Prostate gland (tissue), 2 donors: ENCODE measurements at places on chromosomes 6 and 20.

- H3K27me3 ChIP-seq: no peaks in the 10 kb centered on the region
- no peak overlapping the region for H3K27ac ChIP-seq
- no peaks in the 10 kb centered on the region for H3K4me1 ChIP-seq
- H3K36me3 ChIP-seq: no peaks in the 10 kb centered on the region
Observed at GRCh38 chr6:115131709-115132490, 789.1 kb upstream of the HS3ST5 start.

DNA sequence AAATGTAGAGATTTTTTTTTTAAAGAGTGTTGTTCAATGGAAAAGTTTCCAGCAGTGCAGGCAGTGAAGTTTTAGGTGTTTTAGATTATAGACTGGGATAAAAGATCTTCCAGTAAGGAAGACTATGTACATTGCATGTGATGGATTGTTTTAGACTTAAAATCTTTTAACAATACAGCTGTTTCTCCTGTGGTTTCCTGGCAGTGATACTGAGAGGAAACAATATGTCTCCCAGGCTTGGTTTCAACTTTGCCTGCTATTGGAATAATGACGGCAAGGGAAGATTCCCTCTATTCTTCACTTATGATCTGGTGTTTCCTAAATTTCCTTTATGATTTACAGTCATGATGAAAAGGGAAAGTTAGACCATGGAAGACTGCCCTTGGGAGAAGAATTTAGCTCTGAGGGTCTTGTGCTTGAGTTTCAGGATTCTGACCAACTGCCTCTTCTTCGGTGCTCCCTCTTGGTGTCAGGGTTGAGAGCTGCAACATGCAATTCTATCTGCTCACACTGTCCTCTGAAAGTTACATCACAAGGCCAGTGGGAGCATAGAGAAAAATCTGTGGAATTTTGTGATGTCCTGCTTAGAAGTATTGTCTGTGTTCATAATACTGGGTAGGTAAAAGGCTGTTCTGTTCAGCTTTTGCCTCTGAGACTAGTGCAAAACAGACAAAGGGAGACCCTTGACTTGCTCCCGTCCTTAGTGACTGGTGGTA lies 262.8 kb upstream of the MAN1A1 start:
- DNase-seq: no peak
- H3K27ac ChIP-seq: no peak overlapping the region
- no peaks in the 10 kb centered on the region for H3K27me3 ChIP-seq

GRCh38 chr6:56946368-56946767 lies 8.5 kb upstream of the BEND6 start:
- H3K27me3 ChIP-seq: no peaks in the 10 kb centered on the region
- H3K4me3 ChIP-seq: no peak overlapping the region
- no peak overlapping the region for H3K27ac ChIP-seq

DNA sequence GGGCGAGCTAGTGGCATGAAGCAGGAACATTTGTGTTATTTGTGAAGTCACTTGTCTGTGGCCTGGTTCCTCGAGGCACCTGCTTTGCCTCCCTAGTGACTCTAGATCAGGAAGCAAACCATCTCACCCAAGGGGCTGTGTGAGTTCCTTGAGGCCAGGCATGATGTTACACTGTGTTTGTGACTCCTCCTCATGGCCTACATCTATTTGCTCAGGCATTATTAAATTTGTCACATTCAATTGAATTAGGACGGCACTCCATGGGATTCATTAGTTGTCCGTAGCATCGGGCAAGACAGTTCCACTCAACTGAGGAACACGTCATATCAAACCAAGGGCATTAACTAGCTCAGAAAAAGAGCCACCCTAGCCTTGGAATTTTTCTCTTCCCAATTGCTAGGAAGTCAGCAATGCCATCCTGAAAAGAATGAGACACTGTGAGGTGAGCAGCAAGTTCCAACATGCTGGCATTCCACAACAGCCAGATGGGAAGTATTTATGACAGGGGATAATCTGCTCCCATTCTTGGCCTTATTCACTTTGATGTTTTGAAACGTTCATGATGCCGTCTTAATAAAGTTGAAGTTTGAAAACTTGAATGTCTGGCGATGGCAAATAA lies 17.2 kb downstream of the TMEM200A start:
- H3K27ac ChIP-seq: no peak overlapping the region
- H3K27me3 ChIP-seq: no peaks in the 10 kb centered on the region
- no peaks in the 10 kb centered on the region for H3K36me3 ChIP-seq
- H3K4me1 ChIP-seq: no peaks in the 10 kb centered on the region
- DNase-seq: no peak

DNA sequence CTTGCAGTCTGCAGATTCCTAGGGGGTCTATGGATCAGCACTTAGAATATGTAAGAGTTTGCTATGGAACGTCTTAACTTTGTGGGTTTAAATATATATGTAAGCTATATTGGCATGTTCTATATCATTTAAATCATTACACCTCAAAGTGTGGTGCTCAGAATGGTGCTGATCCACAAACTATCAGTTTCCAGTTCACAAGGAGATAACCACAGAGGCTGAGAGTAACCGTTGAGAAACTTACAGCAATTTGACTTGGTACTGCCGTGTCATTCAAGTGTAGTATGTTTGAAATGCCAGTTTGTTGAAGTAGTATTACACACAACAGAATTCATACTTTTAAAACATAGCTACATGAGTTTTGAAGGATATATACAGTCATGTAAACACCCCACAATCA lies 279.7 kb downstream of the FARS2 start:
- no peak for DNase-seq
- no peaks in the 10 kb centered on the region for H3K4me1 ChIP-seq
- H3K27me3 ChIP-seq: no peaks in the 10 kb centered on the region
- H3K36me3 ChIP-seq: no peaks in the 10 kb centered on the region
- H3K27ac ChIP-seq: no peak overlapping the region
- no peak overlapping the region for H3K4me3 ChIP-seq

- H3K4me3 ChIP-seq: no peak overlapping the region
- H3K27me3 ChIP-seq: no peaks in the 10 kb centered on the region
- no peak for DNase-seq
- no peaks in the 10 kb centered on the region for H3K36me3 ChIP-seq
- H3K4me1 ChIP-seq: no peaks in the 10 kb centered on the region
Observed at GRCh38 chr20:40868551-40869217, 159.9 kb upstream of the TOP1 start.

DNA sequence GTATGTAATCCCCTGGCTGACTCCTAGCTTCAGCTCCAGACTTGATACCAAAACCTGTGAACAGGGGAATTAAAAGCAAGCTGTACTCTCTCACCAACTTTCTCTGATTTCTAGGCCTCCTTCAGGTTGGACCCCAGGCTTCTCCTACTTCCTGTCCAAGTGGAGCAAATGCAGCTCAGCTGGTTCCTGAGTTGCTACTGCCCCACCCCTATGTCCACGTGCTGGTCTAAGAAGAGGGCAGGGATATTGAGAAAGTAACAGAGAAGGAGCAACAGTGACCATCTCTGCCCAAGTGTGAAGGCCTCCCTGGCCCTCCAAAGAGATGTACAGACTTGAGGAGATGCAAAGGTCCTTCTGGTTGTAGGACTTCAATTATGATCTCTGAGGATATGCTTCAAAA lies 188.3 kb upstream of the MCHR2 start:
- DNase-seq: no peak
- no peak overlapping the region for H3K4me3 ChIP-seq
- H3K27me3 ChIP-seq: no peaks in the 10 kb centered on the region
- H3K36me3 ChIP-seq: no peaks in the 10 kb centered on the region
- H3K27ac ChIP-seq: no peak overlapping the region

- no peaks in the 10 kb centered on the region for H3K36me3 ChIP-seq
- H3K4me1 ChIP-seq: no peaks in the 10 kb centered on the region
- no peaks in the 10 kb centered on the region for H3K27me3 ChIP-seq
- H3K4me3 ChIP-seq: no peak overlapping the region
- DNase-seq: no peak
- no peak overlapping the region for H3K27ac ChIP-seq
Observed at GRCh38 chr6:119344306-119344705, 5.3 kb downstream of the MAN1A1 start.

GRCh38 chr6:10633216-10633615 lies 61.2 kb downstream of the C6orf52 start:
- H3K36me3 ChIP-seq: no peaks in the 10 kb centered on the region
- no peaks in the 10 kb centered on the region for H3K27me3 ChIP-seq
- no peak for DNase-seq
- no peak overlapping the region for H3K27ac ChIP-seq
- no peak overlapping the region for H3K4me3 ChIP-seq

DNA sequence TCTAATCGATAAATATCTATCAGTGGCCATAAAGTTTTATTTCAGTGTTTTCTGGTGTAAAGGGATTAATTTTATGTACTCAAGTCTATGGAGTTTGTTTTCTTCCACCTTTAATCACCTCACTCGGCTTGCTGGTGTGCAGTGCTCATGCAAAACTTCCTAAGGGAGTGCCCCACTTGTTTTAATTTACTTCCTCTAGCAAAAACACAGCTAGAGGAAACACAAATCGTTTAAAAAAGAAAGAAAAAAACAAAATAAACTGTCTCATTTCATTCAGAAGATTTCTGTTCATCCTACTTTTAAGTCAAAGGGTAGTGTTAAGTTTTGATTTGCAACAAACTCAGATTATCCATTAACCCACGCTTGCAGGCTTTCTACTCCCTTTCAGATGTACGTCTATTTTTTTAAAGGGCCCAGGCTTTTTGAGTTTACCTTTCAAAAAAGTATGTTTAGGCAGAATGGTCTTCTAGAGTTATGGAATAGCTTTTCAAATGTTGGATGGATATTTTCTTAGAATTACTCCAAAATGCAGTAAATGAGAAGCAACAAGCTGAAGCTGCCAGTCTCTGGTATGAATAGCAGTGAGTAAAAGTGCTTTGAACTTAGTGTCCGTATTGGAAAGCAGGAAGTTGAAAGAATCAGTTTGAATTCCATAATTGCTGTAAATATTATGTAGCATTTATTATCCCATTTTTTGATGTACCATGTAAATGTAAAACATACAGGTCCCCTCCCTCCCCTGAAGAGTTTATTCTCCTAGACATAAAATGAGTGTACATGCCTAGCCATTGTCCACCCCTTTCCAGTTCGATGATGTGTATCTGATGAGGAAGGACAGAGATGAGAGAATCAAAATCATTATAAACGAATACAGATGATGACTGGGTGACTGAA lies 113.3 kb downstream of the SLC16A10 start:
- no peak overlapping the region for H3K4me3 ChIP-seq
- no peaks in the 10 kb centered on the region for H3K36me3 ChIP-seq
- H3K27ac ChIP-seq: no peak overlapping the region
- H3K27me3 ChIP-seq: no peaks in the 10 kb centered on the region

DNA sequence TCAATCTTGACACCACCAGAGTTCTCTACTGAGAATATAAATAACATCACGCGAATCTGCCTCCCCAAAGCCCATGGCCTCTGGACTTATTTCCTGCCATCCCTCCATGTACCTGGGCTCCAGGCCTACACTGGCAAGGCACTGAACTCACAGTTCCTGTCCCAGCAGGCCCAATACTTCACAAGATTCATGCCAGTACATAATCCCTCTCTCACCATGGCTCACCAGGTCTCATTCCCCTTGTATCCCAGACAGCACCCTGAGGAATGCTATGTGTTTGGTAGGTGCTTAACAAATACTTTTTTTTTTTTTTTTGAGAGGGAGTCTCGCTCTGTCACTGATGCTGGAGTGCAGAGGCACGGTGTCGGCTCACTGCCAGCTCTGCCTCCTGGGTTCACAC lies 1.9 kb downstream of the KIF16B start:
- no peaks in the 10 kb centered on the region for H3K4me1 ChIP-seq
- no peaks in the 10 kb centered on the region for H3K27me3 ChIP-seq
- H3K36me3 ChIP-seq: no peaks in the 10 kb centered on the region

DNA sequence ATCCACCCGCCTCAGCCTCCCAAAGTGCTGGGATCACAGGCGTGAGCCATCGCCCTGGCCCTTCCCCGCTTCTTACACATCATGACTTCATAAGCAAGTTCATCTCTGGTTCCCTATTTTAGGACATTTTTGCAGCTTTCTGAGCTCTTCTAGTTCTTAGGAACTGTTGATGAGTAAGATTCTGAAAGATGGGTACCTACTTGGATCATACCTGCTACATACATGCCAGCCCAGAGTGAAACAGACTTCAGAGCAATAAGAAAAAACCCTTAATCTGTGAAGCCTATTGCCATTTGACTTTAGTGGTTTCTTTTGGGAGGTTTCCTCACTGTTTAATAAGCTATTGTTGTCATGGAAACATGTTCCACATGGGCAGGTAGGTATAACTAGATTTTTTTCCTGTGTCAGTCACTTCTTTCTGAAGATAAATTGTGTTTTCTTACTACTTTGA lies 27.9 kb upstream of the TMEM217 start:
- H3K4me3 ChIP-seq: no peak overlapping the region
- no peaks in the 10 kb centered on the region for H3K27me3 ChIP-seq
- H3K27ac ChIP-seq: no peak overlapping the region
- H3K36me3 ChIP-seq: no peaks in the 10 kb centered on the region

DNA sequence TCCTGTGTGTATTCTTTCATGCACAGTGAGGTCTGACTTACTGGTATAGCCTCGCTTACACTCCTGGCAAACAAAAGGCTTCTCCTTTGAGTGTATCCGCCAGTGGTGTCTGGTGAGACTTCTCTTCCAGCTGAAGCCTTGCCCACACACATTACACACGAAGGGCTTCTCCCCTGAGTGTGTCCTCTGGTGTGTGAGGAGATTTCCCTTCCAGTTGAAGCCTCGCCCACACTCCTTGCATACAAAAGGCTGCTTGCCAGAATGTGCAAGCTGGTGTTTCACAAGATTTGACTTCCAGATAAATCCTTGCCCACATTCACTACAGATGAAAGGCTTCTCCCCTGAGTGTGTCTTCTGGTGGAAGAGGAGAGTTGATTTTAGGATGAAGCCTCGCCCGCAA lies 21.5 kb downstream of the ZNF337 start:
- no peak for DNase-seq
- H3K36me3 ChIP-seq: no peaks in the 10 kb centered on the region
- no peaks in the 10 kb centered on the region for H3K27me3 ChIP-seq
- H3K27ac ChIP-seq: no peak overlapping the region

DNA sequence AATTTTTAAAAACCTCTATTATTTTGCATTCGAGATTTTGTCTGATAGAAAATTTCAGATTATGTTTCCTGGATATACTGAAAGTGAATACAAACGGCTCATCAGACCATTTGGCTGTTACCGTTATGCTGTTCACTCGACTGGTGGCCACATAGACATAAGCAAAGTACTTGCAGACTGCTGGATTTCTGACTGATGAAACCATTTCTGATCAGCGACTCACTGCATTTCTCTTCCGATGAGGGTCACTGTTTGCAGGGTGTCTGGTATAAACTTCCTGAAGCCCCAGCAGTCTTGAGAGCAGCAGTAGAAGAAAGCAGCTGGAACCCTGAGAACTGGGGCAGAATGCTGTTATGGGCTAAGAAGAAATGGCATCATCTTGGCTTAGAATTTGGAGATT lies 17.7 kb downstream of the SNX9 start:
- no peak for DNase-seq
- H3K4me1 ChIP-seq: peaks cover 6% of the 10 kb centered on the region
- no peaks in the 10 kb centered on the region for H3K36me3 ChIP-seq
- no peaks in the 10 kb centered on the region for H3K27me3 ChIP-seq
- H3K4me3 ChIP-seq: no peak overlapping the region
- H3K27ac ChIP-seq: no peak overlapping the region

GRCh38 chr6:36920546-36920945 lies 34.0 kb upstream of the PI16 start:
- peaks cover 12% of the 10 kb centered on the region for H3K4me1 ChIP-seq
- no peak overlapping the region for H3K27ac ChIP-seq
- DNase-seq: no peak
- H3K4me3 ChIP-seq: no peak overlapping the region
- no peaks in the 10 kb centered on the region for H3K27me3 ChIP-seq

- H3K27ac ChIP-seq: no peak overlapping the region
- H3K27me3 ChIP-seq: no peaks in the 10 kb centered on the region
- no peaks in the 10 kb centered on the region for H3K4me1 ChIP-seq
- no peak for DNase-seq
- no peaks in the 10 kb centered on the region for H3K36me3 ChIP-seq
Observed at GRCh38 chr6:110965629-110966229, 7.2 kb downstream of the GTF3C6 start.
